CD4-positive, alpha-beta T cell treated with Interleukin-17A for 1 hour (primary cell): ENCODE measurements at places on chromosomes 6 and 20.

GRCh38 chr6:145244349-145245100 is 490.8 kb downstream of the EPM2A start:
- no peak for DNase-seq

DNA sequence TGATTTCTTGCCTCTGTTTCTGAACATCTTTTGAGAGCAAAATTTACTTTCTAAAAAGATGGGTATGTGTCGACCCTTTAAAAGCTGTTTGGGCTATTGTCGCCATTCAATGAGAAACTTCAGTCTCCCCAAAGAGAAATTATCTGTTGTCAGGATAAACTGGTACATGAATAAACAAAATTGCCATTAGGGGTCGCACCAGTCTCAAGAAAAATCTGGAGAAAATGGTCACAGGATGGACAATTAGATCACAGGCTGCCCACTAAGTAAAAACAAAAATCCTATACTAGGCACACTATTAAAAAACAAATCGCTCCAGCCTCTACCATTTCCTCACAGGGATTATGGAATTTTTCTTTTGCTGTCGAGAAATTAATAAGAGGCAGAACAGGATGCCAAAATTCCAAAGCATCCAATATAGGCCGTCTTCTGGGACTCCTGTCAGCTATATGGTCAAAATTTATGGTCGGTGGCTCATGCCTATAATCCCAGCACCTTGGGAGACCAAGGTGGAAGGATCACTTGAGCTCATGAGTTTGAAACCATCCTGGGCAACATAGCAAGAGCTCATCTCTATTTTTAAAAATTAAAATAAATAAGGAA is 5.5 kb upstream of the HLA-E start:
- peak; percentile 76 for DNase-seq

DNA sequence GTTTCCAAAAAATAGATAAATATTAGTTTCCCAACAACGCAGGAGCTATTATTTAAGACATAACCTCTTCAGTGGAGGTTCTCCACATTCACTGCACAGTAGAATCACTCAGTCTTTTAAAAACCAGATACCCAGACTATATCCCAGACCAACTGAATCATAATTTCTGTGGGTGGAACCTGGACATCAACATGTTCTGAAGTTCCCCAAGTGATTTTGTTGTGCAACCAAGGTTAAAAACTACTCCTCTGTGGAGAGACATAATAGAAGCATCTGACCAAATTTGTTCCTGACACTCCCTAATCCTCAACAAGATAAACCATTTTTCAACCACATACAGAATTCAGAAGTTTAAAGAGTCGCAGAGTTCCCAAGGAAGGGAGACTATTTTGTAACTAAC is 42.3 kb downstream of the STK38 start:
- no peak for DNase-seq

DNA sequence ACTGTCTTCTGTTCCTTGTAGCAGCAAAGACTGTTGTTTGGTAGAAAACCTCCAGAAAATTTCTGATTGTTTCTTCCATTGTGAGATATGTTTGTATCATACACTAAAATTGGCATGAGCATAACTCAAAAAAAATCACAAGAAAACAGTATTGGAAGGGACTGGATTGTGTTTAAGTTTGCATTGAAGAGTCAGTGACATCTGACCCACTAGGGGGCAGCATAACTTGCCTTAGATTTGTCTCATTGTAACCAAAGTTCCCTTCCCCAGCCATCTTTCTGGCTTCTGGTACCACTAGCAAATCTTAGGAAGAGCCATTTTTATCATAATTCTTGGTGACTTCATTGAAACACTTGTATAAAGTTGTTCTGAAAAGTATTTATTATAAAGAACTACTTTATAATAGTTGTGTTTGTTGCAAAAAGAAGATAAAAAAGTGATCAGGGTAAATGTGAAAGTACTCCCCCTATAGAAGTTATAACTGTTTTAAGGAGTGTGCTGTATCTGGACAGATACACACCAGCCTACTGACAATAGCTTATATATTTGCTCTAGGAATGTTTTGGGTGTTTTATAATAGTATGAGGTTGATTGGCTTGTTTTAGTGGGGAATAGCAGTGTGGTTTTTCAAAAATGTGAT is 7.7 kb downstream of the CSTF1 start:
- DNase-seq, result peak; percentile 82

GRCh38 chr6:134520181-134521115 is 202.5 kb upstream of the SGK1 start:
- no peak for DNase-seq

DNA sequence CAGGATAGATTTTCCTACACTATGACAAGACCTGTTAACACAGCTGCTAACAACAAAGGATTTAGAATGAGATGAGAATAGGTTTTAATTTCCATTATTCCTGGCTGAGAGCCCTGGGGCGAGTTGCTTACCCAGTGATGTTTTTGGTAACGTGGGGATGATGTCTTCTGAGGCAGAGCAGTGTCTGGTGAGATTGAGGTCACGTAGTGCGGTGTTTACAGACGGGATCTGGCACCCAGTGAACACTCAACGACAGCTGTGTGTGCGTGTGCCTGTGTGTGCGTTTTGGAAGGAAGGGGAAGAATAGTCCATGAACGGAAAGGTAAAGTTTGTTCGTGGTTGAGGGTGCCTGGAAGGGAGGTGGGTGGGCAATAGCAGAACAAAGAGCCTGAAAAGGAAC is 384.7 kb downstream of the C6orf118 start:
- no peak for DNase-seq

GRCh38 chr6:117906507-117906957 is 532 bp upstream of the SLC35F1 start:
- DNase-seq, result no peak

GRCh38 chr20:40688129-40689099 is 622 bp downstream of the MAFB start:
- DNase-seq, result no peak

DNA sequence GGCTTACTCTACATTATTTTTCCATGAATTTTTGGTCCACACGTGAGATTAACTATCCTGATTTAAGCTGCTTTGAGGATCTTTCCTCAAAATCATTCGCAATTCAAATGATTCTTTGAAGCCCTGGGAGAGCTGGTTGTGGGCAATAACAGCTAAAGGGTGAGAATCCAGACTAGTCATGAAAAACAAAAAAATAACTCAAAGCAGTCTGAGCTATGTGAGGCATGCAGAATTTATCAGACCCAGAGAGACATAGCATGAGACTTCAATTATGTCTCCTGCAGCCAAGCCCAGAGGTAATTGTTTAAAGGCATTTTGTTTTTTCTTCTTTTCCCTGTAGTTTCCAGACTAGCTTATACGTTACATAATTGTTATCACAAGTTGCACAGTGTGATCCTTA is 517.3 kb upstream of the PTCHD4 start:
- no peak for DNase-seq

DNA sequence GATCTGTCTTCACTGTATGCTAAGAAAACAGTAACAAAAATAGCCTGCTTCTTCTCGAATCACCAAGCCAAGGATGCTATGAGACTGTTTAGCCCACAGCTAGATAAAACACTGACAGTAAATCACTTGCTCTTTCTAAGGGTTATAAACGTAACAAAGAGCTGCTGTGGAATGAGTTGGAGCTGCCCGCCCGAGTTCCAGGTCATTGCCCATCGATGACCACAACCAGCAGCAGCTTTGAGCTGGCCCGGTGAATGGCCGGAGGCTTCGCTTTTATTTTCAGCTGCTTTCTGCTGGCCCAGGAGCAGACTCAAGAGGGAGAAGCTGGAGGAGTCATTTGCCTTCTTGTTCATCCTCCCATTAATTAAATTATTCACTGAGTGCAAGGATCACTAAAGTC is 82.2 kb upstream of the CDH4 start:
- no peak for DNase-seq

- DNase-seq, result no peak
Observed at GRCh38 chr20:9021699-9022098, 47.2 kb upstream of the PLCB4 start.

DNA sequence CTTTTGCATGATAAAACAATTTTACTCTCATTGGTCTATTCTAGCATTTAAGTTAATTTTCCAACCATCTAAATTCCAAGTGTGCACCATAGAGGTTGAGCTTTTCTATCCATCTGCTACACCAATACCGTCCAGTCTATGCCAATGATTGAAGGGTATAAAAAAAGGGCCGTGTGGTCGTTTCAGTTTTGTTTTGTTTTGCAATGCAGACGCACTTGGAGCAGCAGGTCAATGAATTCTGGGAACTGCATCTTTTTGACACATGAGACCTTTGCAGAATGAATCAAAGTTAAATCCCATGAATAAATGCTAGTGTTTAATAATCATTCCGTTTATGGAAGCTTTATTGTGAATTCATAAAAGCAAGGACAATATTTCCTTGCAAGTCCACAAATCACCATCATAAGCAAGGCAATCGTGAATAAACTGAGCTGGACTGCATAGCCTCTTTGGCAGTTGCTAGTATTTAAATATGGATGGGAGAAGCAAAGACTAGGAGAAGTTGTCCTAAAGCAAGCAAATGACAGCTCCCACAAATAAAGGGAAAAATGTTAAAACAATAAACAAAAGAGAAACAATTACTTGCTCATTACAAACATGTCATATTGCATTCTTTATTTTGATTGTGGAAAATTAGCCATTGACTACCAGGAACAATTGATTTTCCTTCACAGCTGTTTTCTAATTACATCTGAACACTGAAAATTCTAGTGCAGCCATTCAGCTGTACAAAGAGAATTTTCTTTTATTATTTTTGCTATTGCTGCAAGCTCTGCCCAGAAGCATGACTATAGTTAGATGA is 649.7 kb upstream of the GJE1 start:
- DNase-seq, result peak; percentile 31

GRCh38 chr20:3420211-3420707 is 12.8 kb upstream of the DNAAF9 start:
- peak; percentile 51 for DNase-seq

DNA sequence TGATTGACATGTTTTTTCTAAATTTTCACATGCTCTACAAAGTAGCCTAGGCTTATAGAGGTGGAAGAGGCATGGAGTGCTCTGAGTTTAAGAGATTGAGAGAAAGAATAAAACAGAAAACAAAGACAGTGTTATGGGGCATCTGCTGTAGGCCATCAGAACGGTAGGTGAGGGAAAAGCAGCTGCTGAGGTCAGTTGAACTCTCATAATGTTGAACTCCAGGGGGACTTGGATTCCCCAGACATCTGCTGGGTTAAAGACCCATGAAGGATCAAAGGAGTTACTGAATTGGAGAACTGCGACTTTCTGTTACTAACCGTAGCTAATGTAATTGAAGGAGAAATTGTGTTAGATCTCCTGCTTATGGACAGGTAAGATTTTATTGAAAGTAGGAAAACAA is 333.9 kb downstream of the TFAP2B start:
- DNase-seq, result no peak

DNA sequence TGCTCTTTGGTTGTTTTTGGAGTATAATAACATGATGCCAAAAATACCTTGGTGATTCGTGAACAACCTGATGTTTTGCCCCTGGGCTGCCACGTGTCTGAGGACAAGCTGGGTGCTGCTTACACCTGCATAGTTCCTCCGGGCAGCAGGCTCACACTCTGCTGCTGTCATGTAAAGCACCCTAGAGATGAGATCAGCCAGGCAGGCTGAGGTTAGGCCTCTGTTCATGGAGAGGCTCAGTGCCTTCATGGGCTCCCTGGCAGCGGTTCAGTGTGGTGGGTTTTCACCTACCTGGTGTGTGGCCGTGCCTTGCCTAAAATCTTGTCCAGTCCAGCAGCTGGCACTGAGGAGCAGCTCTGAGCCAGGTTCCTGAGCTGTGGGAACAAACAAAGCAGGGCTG is 60.1 kb upstream of the TAGAP start:
- peak; percentile 17 for DNase-seq

GRCh38 chr6:24359640-24360454 is 2.0 kb upstream of the DCDC2 start:
- peak; percentile 78 for DNase-seq

- no peak for DNase-seq
Observed at GRCh38 chr20:40499391-40499790, 189.6 kb downstream of the MAFB start.

DNA sequence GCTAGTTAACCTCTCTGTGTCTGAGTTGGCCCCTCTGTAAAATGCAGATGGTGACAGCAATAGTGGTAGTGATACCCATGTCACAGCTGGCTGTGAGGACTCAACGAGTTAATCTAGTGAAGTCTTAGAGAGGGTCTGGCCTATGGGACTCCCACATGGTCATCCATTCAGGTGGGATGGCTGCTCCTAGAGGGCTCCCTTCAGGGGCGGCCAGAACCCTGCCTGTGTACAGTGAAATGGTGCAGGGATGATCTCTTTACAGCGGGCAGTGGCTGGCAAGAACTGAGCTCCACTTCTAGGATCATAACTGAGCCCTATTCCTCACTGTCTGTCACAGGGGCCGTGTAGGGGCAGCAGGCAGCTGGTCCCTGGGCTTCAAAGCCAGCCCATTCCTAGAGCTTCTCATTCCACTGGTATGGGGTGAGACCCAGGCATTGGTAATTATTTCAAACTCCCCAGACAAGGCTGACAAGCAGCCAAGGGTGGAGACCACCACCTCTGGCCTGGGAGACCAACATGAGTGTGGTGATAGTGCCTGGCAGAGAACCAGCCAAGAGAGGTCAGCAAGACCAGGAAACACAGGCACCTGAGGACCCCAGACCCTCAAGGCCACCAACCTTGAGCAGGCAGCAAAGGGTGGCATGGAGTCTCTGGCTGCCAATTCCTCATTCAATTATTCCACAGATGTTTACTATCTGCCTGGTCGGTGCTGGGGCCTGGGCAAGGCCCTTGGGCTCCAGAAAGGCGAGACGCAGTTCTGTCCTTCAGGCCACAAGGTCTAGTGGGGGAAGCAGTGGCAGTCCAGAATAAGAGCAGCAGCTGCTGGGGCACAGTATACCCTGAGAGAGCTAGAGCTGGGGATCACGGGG is 103.4 kb downstream of the MRPL14 start:
- no peak for DNase-seq

DNA sequence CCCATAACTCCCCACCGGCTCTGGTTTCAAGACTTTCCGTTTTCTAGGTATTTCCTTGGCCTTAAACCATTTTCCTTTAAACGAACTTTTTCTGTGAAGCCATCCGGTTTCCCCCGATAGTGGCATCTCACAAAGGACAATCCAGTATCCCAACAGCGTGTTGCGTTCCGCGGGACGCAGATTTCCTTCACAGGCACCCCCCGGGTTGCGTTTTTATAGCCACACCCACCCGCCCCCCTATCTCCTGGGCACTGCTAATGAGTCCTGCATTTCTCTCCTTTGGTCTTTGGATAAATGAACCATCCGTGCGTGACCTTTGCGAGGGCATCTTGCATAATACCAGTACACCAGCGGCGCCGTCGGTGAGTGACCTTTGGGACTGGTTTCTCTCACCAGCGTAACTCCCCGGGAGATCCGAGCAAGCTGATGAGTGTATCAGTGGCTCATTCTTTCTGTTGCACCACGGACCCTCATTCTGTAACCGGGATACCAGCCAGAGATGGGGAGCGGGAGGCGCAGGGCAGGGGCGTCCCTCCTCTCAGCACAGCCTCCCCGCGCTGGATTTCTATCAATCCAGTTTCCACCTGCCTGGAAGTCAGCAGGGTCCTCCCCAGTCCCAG is 586 bp upstream of the NQO2 start:
- no peak for DNase-seq

- no peak for DNase-seq
Observed at GRCh38 chr6:218153-219018, 73.9 kb upstream of the DUSP22 start.

- no peak for DNase-seq
Observed at GRCh38 chr6:112842330-112842685, 495.2 kb downstream of the RFPL4B start.
